ENCODE measurements at places on chromosomes 7 and 10.
A peak's percentile ranks its signal among the peaks of the same experiment; 100 is the strongest.

DNA sequence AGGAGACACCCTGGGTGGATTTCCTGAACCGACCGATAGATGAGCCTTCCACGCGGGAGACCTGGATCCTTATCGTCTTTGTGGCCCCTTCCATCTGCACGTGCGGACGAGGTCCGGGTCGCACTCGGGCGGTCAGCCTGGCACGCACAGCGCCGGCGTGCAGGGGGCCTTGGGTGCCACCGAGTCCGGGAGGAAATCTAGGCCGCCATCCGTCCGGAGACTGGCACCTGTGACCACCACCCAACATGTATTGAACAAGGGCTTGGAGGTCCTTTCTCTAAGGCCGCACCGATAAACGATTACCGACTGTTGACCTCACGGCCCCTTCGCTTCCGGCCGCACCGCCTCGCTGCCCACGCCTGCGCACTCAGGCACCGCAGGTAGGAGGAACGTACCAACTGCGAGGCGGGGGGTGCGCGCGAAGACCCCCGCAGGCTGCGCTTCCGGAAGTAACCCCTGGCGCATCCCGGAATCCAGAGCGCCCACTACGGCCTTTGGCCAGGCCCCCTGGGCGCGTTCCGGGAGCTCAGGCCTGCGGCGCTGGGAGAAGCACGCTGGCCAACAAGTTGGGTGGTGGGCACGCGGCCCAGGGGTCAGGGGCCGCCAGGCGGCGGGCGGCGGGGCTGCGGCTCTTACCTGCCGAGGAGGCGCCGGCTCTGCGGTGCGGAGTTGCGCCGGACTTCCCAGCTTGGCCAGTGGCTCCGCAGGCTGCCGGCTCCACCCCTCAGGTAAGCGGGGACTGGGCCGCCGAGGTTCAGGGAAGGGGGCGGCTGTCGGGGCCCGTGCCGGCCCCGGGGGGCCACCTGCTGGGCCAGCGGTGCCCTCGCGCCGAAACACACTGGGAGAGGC is at the start of the genes ACTR3C and LRRC61:
Gene ACTR3C, minus strand, starts transcription at position 713 of the 849 bp plus-strand sequence. CDS start 28,249 bp downstream, outside the sequence.
Gene LRRC61, plus strand, starts transcription at position 523 of the 849 bp plus-strand sequence. CDS start 13,507 bp downstream, outside the sequence.
- peak; percentile 87 for DNase-seq

GRCh38 chr7:1550005-1550845 is 5.8 kb downstream of the TMEM184A start:
- no peak for DNase-seq

DNA sequence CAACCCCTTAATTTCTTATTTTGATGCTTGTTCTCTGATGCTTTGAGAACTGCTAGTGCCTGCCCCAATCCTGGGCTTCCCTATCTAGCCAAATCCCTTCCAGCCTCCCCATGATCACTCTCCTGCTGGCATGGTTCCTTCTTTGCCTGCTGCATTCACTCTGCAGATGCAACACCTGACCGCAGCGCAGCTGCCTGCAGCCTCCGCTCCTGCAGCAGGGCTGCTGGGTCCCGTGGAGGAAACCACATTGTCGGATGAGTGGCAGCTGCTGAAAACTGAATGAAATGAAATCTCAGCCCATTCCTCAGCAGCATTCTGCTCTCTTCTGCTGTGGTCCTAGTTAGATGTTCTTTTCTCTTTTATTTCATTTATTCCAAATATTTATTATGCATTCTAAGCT is 320.3 kb downstream of the CCDC3 start:
- no peak for DNase-seq

- no peak for DNase-seq
Measured at GRCh38 chr10:15370212-15370855, 755 bp downstream of the FAM171A1 start.

GRCh38 chr7:70698219-70698832 is 433.6 kb upstream of the GALNT17 start:
- DNase-seq = peak; percentile 57

DNA sequence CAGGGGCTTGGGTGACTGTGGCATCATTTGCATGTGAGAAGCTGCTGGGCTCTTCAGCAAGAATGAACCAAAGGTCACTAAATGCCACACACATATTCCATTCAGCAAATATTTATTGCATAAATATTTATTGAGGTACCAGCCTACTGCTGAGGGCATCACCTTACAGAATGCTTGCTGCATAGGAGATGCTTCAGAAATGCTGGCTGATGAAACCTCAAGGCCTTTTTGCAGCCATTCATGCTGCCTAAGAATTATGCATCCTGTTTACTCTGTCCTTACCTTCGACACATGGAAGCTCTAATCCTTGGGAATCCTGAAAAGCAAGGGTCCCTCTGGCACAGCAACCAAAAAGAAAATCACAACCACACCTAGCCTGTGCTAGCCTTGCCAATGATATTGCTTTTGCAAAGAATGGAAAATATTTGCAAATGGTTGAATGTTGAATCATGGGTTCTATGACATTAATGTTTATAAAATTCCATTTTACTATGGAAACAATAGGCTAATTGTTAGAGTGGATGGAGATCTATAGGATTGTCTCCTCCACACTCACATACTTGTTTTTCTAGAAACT is 79.6 kb downstream of the PCGF5 start:
- no peak for DNase-seq

DNA sequence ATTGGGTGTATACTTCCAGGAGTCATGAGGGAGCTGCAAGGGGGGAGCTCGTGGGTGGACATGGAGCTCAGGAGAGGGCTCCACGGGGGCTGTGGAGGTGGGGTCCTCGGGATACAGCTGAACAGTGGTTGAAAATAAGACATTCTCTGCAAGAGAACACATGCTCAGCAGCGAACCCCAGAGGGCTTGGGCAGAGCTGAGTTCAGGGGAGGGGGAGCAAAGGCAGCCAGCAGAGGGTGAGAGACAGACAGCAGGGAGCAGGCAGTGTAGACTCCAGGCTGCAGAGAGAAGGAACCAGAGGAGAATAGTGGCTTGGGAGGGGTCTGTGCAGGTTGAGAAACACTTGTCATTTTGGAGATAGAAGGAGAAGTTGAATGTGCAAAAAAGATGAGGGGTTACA is 73.0 kb upstream of the LRRC18 start:
- no peak for DNase-seq

DNA sequence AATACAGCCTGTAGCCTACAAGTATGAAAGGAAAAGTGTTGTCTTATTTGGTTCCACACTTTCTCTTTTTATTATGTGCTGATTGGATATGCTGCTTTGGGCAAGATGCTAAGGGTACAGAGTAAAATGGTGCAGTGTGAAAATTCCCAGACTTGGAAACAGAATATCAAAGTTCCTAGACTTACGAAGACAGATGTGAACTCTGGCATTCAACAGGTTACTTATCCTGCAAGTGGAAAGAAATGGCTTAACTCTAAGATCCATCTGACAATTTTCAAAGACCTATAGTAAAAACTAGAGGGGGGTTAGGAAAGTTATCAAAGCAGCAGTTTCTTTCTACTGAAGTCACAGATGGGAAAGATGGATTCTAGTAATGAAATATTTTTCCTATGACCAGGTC is 24.1 kb downstream of the CUTC start:
- DNase-seq = no peak

DNA sequence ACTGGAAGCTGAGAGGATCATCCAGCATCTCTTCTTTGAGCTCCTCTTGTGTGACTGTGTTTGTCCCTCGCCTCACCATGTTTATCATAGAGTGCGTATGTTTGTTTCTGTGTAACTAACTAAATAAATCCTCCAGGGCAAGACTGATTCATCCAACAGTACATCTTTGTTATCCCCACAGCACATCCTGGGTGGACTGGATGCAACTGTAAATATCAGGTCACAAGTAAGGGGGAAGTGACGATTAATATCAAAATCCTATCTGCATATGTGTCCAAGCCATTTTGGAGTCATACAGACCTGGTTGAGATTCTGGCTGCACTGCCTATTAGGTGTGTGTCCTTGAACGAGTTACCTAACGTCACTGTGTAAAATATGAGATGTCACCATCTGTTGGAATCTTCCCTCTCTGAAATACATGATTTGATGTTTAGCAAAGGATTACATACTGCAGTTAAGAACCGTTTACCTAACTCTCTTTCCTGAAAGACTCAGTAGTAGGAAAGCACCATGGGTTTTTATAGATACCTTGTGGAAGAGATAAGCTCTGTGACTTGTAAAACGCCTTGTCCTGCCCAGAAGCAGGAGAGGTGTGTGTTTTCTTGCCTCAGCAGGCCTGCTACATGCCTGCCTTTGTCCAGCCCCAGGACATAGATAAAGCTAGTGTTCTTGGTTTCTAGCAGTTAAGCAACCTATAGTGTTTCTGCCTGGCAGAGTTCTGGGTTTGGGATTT is 25.8 kb downstream of the WBP1L start:
- DNase-seq = no peak

DNA sequence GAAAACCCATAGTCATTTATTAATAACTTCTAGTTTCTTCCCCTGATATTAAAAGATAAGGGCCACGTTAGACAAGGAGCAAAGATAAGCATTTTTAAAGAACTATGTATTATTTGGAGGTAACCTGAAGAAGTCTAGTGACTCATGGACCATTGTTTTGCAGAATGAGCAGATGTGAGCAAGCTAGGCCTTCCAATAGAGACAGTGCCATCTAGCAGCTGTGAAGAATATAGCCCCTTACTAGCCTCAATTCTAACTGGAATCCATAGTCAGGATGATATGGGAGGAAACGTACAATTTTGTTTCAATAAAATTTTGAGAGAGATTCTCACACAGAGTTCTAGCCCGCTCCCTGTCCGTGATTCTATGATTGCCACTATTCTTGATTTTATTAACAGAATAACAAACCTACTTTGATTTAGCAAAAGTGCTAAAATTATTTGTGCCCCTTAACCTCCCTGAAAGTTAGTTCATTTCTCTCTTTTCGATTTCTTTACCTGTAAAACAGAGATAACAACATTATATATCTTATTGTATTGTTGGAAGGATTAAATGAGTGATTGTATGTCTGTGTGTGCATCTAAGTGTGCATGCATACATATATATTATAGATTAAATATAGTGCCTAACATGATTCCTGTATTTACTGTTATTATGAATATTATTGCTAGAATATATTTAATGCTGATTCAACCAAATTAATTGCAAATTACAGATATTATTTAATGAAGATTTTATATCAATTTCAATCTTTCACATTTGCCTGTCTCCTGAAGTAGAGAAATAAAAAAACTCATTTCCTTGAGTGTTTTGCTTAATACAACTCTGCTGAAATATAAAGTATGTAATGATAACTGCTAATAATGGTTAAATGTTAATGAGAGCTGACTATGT is 22.7 kb downstream of the FAM237B start:
- peak; percentile 44 for DNase-seq

GRCh38 chr10:88239212-88239611 is 343.9 kb downstream of the RNLS start:
- DNase-seq = no peak

DNA sequence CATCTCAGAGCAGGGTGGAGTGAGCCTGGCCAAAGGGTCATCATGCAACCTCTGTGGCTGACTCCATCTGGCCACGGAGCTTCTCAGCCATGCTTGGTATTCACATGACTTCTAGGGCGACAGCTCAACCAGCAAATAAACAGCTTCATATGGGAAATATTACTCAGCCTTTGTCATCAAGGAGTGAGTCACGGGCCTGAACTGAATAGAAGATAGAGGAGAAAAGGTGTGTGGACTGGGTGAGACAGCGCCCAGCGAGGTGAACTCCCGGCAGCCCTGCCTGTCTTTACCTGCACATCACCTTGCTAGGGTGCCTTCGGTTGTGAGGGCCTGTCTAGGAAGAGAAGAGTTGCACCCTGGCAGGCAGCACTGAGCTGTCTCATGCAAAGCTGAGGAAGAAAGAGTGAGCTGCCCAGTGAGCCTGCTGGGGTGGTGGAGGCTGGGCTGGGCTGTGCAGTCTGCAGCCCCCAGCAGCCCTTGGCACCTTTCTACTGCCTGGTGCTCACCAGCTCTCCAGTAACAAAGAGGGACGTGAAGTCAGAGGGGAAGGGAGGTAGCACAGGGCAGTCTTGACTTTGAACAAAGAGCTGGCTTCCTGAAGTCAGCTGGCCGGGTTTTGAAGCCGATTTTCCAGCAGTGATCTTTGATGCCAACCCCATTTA is 114.2 kb downstream of the EGFR start:
- no peak for DNase-seq

DNA sequence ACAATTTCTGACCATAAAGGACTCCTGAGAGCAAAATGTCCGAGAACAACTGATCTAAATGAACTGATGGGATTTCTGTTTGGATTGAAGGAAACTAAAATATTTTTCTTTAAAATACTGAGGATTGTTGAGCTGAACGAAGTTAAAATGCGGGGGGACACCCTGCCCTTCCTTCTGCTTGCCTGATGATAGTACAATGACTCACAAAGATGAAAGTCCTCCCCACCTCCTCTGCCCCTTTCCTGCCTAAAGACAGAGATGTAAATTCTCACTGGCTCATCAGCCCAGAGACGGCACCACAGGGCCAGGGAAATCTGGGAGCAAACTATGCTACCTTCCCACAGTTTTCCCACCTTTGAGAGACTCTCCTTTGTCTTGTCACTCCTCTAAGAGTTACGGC is 180.6 kb downstream of the PHTF2 start:
- DNase-seq = no peak

- DNase-seq = no peak
Measured at GRCh38 chr10:97332591-97333350, 1.8 kb downstream of the FRAT2 start.

DNA sequence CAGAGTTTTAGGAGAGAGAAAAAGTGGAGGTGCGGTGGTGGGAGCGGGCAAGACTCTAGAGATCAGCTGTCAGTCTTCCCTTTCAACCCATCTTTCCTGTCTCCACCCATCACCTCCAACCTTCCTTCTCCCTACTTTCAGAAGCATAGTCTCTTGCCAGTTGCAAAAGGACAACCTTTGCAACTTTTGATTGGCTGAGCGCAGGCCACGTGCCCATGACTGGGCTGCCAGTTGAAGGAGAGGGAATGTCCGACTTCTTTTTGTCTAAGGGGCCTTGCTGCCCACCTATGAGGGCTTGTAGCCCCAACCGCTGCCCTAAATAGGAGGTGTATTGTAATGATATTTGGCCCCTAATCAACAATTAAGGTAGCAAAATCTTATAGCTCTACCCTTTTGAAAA is 12.6 kb downstream of the CYP26A1 start:
- no peak for DNase-seq

- DNase-seq = no peak
Measured at GRCh38 chr7:150620617-150621371, 11.4 kb downstream of the GIMAP6 start.

- no peak for DNase-seq
Measured at GRCh38 chr10:84095811-84096497, 43.4 kb upstream of the GHITM start.

DNA sequence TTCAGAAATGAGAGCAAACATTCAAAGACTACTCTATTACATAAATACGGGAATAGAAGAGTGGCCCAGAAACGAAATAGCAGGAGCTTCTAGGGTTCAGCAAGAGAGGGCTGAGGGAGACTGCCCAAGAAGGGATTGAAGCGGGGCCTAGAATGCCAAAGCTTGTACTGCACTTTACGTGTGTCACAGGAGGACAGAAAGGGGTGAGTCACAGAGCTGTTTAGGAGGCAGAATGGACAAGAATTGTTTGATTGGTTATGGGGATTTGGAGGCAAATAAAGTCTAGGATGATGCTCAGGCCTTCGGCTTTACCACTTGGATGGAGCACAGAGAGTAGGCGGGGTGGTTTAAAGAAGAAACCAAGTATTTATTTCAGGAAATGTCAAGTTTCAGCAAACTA is 11.3 kb upstream of the FXYD4 start:
- DNase-seq = no peak

- no peak for DNase-seq
Measured at GRCh38 chr7:17408245-17408903, 109.9 kb downstream of the AHR start.

GRCh38 chr7:1850111-1850975 is 180.3 kb downstream of the ELFN1 start:
- no peak for DNase-seq
